ENCODE measurements at places on chromosomes 16 and 17. TPM values are rescaled to one million over a fixed set of nuclear protein-coding genes. Genes with fewer than 3 reads are reported as not detected.

The LRRC46 gene
- total RNA-seq = under 0.01 TPM

DNA sequence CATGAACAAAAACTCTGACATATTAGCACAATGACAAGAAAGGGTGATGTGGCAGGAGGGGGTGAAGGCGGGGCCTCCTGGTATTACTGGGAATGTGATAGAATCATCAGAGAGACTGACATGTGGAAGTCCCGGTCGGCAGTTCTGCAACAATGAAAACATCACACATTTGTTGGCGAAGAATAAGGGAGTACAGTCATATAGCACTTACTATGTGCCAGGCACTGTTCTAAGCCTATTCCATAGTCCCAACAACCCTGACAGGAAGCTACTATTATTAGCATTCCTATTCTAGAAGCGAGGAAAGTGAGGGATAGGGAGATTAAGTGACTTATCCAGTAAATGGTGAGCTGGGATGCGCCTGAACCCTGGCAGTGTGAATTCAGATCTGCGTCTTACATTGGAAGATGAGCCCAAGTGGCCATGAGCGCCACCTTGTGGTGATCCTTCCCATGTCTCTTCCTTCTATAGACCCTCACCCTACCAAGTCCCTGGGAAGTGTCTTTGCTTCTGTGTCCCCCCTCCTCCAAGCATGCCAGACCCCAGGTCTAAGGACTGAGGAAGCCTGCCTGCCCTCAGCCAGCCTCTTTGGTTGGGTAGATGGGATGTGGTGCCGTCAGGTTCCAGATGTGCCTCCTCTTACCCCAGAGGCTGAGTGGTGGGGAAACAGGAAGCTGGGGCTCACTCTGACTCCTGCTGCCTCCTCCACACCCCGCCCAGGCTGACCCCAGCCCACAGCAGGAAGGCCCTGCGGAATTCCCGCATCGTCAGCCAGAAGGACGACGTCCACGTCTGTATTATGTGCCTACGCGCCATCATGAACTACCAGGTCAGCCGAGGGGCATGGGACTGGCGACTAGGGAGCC lies 14.0 kb downstream of the FMNL1 start:
- peak; percentile 72 for DNase-seq

The DBNDD1 gene
- 12.3 TPM for total RNA-seq

The WNT9B gene
- total RNA-seq = not detected

The MYH1 gene
- not detected for total RNA-seq

DNA sequence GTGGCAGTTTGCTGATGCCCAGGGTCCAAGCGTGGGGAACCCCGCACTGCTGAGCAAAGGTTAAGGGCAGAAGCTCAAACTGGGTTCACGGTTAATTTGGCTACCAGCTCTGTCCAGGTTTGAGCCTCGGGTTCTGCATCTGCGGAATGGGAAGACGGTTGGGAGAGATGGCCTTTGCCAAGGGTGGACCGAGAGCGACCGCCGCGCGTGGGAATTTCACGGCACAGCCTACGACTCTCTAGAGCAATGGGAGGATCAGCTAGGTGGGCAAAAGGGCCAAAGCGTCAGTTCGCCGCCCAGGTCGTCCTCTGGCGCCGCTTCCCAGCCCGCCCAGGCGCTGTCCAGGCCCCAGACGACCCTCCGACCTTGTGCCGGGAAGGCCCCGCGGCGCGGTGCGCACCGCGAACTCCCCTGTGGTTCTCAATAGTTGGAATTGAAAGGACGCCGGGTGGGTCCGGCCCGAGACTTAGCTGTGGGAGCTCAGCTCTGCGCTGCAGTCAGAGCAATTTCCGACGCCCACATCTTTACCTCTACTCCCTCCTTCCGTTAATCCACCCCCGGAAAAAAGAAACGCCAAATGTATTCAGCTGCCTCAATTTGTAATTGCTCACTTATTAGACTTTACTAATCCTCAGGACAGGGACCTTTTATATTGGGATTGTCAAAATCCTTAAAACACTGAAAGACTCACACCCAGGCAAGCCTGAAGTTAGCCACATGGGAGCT lies 2.5 kb upstream of the HS3ST3B1 start:
- no peak for DNase-seq

DNA sequence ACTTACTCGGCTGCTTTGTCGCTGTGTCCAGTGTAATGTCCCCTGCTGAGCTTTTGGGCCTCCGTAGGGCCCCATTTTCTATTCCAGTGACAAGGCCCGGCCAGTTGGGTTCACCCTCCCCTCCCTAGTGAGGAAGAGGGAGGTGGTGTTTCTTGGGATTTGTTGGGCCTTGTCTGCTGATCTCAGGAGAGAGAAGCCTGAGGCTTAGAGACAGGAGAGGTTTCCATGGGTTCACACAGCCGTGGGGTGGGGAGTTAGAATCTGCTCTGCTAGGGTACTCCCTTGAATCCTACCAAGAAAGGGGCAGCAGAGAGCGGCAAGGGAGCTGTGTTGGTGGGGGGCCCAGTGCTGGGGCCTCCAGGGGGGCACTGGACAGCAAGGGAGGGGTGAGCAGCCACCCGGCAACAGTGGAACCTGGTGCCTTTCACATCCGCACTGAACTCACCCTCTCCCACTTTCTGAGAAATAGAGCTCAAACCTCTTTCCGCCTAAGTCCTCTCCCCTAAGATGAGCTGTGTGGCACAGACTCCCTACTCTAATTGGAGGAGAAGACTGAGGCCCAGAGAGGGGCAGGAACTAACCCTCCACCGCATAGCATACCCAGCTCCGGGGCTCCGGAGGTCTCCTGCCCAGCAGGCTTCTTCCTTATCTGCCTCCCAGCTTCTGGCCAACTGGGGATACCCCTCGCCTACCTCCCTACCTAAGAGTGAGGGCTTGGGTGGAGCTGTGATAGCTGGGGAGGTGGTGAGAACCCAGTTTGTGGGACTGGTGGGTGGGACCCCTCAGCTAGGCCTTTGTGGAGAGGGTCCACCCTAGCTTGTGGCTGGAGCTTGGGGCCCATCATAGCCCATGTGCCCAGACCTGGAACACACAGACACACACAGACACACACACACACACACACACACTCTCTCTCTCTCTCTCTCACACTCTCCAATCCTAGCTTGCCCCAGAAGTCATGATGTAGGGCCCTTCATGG lies 6.8 kb downstream of the TBKBP1 start:
- no peak for DNase-seq

- DNase-seq = no peak
These were observed 20.1 kb downstream of the RAB40B start for GRCh38 chr17:82678265-82678891.

DNA sequence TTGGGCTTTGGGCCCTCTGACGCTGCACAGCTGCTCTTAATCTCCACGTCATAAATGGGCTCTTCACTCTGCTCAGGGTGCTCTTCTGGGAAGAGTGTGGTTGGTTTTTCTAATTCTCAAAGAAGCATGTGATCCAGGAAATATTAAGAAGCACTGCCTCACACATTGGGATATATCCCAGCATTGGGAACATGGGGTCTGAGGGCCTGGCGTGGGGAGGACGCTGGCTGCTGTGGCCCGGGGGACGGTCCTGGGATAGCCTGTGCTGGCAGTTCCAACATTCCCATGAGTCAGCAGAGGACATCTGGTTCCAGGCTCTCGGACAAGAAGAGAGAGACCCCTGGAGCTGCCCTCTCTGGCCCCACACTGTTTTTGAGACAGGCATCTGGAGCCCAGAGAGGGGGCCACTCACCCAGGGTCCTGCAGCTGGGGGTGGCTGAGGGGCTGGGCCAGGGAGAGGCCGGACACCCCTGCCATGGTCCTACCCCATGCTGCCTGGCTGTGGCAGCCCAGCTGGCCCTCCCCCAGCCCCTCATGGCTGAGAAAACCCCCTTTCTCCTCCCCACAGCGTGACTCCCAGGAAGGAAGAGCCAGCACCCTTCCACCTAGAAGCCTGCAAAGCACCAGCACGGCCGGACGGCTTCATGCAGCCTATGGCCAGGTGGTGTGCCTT lies 58.8 kb downstream of the NT5M start:
- no peak for DNase-seq

DNA sequence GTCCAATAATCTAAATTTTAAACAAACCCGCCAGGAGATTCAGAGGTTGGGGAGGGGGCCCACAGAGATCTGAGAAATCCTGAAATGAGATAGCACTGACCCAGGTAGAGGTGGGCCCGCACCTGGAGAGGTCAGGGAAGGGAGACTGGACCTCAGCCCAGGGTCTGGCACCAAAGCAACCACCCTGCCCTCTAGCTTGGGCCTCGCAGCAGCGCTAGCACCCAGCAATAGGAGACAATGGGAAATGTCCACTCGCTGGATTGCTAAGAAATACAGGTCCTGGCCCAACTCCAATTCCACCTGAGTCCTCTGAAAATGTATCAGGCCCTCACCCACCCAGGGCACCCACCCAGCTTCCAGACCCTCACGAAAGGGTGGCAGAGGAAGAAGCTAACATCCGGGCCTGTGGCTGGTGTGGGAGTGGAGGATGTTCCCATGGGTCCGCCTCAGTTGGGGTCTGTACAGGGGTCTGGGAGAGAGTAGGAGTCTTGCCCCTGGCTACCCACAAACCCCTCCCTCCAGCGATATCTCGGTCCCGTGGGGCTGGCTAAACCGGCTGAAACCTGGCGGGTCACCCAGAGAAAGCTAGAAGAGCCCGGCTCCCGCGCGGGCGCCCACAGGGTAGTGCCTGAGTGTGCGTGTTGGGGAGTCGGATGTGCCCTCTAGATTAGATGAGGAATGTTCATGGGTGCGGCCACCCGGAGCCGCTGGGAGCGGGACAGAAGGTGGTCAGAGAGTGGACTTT lies 1.1 kb downstream of the PLLP start:
- no peak for DNase-seq

DNA sequence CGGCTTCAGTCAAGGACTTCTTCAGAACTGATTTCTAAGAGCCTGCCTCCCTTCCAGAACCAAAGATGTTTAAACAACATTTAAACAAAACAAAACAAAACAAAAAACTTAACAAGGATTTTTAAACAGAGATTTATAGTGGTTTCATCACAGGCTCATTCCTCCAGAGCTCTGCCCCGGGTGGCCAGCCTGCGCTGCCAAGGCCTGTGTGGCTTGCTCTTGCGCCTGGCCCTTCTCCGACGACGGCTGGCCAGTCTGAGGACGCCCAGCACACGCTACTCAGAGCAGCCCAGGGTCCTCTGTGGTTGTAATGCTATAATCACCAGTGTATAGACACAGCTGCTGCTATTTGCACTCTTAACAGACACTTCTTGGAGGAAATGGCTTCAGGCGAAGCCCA lies 307.2 kb upstream of the MYOCD start:
- no peak for DNase-seq

DNA sequence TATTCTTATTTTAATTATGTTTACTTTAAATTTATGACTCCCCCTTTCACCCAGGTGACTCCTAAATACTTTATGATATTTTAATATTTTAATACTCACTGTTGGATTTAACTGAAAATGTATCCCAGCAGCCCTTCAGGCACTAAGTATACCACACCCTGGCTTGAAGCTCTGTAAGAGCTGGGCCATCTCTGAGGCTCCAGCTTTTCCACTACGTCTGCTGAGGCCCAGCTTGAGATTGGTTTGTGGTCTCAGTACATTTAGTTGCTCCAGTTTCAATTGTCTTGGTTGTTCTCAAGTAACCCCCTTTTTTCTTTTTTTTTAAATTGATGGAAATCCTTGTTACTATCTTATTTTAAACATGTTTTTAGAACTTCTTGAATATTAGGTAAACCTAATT lies 27.0 kb upstream of the CAPNS2 start:
- DNase-seq = no peak

The SPATA33 gene
- 1.0 TPM for total RNA-seq

DNA sequence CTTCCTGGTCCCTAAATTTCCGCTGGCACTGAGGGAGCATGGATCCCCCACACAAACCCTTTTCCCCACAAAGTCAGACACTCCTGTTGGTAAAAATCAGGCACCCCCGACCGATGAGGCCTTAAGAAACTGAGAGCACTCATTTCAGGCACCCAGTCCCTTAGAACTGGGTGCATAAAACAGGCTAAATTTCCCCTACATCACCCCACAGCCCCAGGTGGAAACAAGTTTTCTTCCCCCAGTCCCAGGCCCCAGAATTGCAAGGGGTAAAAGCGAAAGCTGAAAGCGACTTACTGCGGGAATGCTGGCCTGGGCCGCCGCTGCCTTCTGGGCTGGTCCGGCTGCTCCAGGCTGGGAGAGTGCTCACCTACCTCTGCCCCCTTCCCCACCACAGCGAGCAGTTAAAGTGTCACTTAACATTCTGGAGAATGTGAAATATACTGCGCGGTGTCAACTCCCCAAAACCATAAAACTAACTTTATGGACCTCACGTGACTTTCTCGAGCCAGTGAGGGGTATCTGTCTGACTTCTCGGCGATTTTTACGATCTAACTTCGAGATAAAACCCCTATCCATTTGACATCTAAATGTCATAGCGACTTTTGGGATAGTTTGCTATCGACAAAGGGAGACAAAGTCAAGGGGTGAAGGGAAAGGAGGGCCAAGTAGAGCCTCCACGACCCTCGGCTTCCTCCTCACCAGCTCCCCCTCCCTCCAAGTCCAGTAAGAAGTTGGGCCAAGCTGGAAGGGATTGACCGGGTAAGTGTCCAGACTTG lies at the start of gene HOXB3:
TSS of gene HOXB3 (minus strand) at position 411 of the 776 bp plus-strand sequence. CDS start 37,767 bp downstream, outside the sequence.
- no peak for DNase-seq

The ACSM3 gene
- total RNA-seq = 0.13 TPM

DNA sequence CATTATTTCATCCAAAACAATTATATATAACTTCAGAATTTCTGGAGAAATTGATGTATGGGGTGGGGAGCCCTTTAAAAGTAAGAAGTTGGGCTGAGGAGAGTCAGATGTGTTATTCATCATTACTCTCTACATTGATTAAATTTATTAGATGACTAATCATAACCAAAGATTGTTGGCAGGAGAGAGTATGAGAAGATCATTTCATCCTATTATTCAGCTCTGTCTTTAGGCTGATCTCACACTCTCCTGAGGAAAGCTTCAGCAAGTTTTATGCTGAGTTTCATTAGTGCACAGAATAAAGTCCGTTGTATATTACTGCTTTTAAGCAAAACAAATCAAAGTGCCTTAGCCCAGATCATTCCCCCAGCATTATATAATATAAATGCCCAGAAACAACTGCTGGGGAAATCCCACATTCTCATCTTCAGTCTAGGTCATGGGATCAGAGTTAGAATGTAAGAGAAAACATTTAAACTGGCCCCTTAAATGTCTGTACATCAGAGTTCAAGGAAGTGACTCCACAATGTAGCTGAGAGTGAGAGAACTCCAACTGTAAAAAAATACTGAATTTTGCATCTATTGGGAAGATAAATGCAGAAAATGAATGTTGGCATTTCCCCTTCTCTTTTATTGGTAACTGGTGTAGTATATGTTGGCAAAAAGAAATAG lies 130.1 kb upstream of the HLF start:
- DNase-seq = peak; percentile 24

- DNase-seq = no peak
These were observed 11.7 kb downstream of the RHBDL3 start for GRCh38 chr17:32277284-32277683.

The TNS4 gene
- not detected for total RNA-seq

The ELAC2 gene
- 67.3 TPM for total RNA-seq

DNA sequence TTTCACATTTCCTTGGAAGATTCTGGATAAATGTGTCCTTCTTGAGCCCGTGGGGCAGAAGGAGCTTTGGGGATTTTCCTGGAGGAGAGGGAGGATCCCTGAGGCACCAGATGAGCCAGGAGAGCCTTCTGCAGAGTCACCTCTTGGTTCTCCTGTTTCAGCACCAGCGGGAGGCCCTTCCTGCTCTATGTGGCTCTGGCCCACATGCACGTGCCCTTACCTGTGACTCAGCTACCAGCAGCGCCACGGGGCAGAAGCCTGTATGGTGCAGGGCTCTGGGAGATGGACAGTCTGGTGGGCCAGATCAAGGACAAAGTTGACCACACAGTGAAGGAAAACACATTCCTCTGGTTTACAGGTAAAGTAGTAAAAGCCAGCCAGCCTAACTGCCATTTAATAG lies 77.1 kb downstream of the ARSG start:
- no peak for DNase-seq

- DNase-seq = no peak
These were observed 163.8 kb upstream of the PIRT start for GRCh38 chr17:11001651-11002050.

The CSH1 gene
- total RNA-seq = not detected
